ENCODE measurements at places on chromosomes 12 and 14. TPM values are rescaled to one million over a fixed set of nuclear protein-coding genes. Genes with fewer than 3 reads are reported as not detected.

TPH2 gene
- total RNA-seq: not detected

PLEKHH1 gene
- 40.0 TPM for total RNA-seq

FOXA1 gene
- total RNA-seq: 51.0 TPM

C3AR1 gene
- not detected for total RNA-seq

FGF23 gene
- 0.10 TPM for total RNA-seq

PZP gene
- total RNA-seq: 0.12 TPM

PRB4 gene
- total RNA-seq: not detected

CBLN3 gene
- 1.4 TPM for total RNA-seq

CELA1 gene
- not detected for total RNA-seq

CRACR2A gene
- 1.9 TPM for total RNA-seq

DHRS2 gene
- 1.4 TPM for total RNA-seq

DNA sequence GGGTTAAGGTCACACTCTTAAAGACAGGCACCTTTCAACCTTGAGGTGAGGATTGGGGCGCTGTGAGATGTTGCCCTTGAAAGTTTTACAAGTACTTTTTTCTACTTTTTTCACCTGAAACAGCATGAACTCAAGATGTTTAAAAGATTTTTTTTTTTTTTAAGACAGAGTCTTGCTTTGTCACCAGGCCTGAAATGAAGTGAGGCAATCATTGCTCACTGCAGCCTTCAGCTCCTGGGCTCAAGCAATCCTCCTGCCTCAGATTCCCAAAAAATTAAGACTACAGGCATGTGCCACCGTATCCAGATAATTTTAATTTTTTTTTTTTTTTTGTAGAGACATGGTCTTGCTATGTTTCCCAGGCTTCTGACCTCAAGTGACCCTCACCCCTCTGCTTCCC is 243.9 kb downstream of the DIO2 start:
- no peak for DNase-seq

- DNase-seq: no peak
Observed at GRCh38 chr12:24839268-24839791, 109.6 kb downstream of the BCAT1 start.

DNA sequence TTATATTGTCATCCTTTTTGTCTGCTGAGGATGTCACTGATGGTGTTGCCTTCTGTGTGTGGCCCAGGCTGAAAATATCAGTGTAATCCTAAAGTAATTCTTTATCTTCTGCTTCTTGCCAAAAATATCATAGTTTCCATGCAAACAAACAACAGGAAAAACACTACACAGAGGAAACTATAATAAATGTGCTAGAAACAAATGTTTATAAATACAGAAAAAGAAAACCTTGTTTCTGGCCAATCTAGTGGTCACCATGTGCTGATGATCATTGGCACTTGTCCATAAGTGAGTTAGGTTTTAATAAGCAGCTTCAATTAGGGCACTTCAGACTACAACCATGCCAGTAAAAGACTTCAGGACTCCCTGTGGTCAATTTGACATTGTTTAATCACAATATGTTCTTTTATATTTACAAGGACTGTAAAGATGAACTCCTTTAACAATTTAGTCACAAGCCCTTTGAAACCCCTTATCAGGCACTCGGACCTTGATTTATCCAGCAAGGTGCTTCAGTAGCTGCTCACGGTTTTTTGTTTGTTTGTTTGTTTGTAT is 124.8 kb downstream of the TMTC3 start:
- no peak for DNase-seq

DNA sequence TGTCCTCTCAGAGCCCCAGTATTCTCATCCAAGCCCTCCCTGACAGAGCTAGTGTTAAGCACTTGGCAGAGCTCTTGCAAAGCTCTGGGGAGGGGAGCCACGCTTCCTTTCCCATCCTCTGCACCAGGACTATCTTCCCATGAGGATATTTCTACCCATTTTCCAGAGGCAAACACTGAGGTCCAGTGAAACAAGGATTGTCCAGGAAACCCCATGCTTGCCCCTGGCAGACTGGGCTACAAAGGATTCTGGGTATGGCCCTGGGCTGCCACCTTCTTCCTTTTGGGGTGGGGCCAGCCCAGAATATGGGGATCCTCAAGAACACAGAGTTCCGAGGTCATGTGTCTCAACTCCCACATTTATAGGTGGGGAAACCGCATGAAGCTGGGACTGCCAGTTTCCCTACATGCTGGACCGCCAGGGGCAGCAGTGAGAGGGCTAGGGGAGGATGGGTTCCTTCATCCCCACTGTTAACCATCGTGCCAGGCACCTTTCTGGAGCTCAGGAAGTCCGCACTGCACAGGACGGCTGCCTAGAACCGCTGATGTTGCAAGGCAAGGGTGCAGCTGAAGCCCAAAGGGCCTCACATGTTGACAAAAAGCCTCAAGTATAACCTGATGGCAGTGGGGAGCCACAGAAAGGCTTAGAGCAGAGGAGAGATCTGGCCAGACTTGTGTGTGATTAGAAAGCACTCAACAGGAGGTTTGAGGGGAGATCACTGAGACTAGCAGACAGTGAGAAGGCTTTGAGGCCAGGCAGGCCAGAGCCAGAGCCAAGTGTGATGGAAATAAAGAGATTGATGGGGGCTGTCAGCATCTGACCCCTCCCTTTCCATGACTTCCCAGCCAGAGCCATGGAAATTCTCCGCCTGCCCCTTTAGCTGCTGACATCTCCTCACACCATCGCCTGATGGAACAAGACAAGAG is 5.5 kb upstream of the CCDC85C start:
- no peak for DNase-seq

- no peak for DNase-seq
Observed at GRCh38 chr12:124632519-124632984, 65.1 kb upstream of the NCOR2 start.

- peak; percentile 52 for DNase-seq
Observed at GRCh38 chr14:99718031-99718810, 34.1 kb downstream of the CYP46A1 start.

DNA sequence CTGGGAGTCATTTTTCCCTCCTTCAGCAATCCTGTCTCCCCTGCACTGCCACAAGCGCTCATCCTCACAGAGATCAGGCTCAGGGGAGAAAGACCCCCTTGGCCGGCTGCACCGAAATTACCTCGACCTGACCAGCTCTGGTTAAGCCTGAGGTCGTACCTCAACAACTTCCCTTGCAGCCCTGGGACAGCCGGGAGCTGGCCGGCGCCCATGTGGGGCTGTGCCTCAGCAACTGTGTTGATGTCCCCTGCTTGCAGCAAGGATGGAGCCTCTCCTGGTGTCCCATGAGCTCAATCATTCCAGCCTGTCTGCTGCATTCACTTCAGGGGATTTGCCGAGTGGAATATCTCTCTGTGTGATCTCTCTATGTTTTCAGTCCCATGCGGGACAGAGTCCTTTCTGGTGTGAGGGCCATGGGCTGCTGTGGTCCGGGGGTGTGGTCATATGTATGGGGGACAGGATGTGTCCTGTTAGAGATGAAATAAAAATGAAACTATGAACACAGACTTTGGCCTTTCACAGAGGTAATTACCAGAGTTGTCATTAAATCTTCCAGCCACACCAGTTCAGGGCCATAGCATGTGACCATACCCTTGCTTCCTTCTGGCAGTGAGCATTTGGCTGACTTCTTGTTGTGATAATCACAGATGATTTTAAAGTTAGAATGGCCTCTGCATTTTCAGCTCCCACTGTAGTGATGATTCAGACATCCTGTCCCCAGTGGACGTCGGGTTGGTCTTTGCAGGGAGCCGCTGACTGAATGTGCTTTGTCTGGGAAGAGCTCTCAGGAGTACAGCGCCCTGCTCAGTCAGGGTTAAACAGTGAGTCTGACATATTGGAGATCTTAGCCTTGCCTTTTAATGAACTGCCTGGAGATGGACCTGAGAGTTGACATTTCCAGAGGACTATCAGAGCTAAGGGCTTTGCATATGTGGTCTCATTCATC is 405.9 kb downstream of the AACS start:
- DNase-seq: no peak

GRCh38 chr14:79652513-79653307 is 558.6 kb downstream of the DIO2 start:
- DNase-seq: no peak

GRCh38 chr12:5587711-5588121 is 155.8 kb downstream of the NTF3 start:
- no peak for DNase-seq

- no peak for DNase-seq
Observed at GRCh38 chr14:103741876-103742275, 26.3 kb downstream of the ZFYVE21 start.

GRCh38 chr12:32265951-32266350 is 133.4 kb upstream of the FGD4 start:
- DNase-seq: no peak

DNA sequence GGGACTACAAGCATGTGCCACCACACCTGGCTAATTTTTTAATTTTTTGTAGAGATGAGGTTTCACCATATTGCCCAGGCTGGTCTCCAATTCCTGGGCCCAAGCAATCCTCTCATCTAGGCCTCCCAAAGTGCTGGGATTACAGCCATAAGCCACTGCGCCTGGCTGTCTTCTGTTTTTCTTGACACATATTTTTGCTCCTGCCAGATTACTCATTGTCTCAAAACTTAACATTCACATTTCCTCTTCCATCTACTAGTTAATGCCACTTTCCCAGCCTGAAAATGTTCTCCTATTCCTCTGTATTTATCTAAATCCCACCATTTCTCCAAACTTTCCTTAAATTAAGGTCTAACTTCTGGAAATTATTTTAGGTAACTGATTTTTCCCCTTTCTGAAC is 36.2 kb upstream of the KCNH3 start:
- DNase-seq: no peak

- no peak for DNase-seq
Observed at GRCh38 chr14:90522571-90523191, 125.9 kb downstream of the CALM1 start.

DNA sequence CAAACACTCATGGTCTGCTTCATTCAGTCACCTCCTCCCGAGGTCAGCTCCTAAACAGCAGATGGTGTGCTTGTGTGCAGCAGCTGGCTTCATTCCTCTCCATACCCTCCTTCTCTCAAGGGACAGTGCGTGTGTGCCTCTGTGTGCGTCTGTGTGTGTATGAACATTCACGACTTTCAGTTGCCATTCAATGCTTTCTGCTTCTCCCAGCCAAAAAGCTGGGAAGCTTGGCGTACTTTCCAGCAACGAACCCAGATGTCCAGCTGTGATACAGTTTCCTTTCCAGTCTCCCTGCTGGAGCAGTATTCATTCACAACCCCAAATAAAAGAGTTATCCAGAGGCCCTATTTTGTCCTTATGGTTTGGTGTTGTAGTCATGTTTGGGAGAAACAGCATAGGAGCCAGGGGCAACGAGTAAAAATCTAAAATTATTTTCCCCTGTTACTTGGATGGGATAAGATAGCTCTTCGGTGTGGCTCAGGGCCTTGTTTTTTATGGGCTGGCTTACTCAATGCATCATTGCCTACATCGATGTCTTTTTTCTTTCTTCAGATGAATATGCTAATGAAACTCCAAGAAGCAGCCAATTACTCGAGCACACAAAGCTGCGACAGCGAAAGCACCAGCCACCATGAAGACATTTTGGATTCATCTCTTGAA is 379.3 kb downstream of the NAV3 start:
- no peak for DNase-seq

GRCh38 chr14:100620255-100621100 is 33.3 kb upstream of the BEGAIN start:
- no peak for DNase-seq

GRCh38 chr14:22737052-22737451 is 29.4 kb upstream of the OXA1L start:
- DNase-seq: no peak

GRCh38 chr12:66799551-66799950 is 120.7 kb upstream of the GRIP1 start:
- DNase-seq: no peak

DNA sequence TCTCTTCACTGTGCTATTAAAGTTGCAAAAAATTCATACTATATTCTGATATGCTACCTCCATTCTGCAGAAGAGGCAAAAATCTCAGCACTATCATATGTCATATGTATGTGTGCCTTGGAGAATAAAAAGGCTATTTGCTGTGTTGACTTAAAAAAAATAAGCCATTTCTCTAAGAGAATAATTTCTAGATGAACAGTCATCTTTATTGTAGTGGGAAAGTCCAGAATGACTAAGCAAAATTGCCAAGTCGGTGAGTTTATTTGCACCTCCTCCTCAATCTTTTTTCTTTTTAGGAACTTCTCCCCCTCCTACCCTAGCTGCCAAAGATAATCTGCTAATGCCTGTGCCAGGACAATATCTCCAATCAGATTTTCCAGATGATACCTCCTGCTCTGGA is 353.8 kb upstream of the FAR2 start:
- no peak for DNase-seq

GRCh38 chr12:53991077-53991460 is 6.1 kb downstream of the HOXC10 start:
- no peak for DNase-seq

DNA sequence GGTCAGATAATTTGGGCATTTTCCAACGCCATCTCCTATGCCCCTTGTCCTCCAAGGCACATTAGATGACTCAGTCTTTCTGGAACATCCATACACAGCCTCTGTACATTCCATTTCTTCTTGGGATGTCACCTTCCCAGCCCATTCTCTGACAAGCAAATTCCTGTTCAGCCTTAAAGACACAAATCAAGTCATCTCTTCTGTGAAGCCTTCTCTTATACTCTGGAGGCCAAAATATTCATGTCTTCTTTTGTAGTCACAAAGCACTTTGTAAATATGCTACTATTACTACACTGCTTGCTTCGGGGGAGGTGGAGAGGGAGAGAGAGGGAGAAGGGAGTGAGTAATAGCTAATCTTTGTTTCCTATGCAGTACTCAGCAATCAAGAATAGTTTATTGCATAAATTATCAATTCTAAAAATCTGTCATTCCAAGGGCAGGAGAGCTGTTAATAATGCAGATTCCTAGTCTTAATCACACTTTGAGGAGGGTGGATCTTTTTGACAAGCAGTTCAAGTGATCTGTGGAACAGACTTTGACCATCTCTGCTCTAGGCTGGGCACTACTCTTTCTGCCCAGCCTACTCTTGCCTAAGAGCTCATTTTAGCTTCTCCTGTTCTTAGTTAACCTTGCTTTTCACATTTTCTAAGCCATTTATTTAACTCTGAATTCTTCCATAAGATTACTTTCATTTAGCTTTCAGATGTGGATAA is 27.9 kb downstream of the KCNMB4 start:
- DNase-seq: no peak

GRCh38 chr12:90304231-90304630 is 595.6 kb upstream of the ATP2B1 start:
- DNase-seq: no peak

DNA sequence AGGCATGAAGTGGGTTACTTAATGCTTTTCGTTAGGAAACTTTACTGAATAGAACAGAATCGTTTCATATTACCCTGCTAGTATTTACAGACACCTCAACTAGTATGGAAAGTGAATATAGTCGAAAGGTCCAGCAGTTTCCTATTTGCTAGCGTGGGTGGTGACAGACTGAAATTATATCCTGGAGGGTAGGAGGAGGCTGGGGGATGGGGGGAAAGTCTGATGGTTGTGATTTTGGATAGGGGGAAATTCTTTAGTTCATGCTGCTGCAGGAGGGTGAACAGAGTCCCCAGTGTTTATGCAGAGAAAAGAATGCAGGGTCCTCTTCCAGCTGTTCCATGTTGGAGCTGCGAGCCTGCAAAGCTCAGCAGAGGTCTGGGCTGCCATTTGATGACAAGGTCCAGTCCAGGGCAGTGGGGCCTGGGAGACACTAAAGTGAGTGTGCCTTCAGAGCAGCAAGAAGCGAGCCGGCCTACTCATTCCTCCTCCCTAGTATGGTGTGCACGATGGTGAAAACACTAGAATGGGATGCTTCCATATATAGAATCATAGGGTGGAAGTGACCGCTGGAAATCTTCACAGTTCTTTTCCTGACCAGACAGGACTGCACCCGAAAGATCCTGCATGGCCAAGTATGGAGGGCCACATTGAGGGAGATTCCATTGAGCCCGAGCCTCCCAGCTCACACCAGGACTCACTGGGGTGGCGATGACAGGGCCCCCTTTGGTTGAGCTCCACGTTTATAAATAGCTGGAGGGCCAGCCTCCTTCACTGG is 2.1 kb downstream of the SAMD4A start:
- DNase-seq: no peak
